OCI-M1 (cell line): ENCODE measurements at places on chromosomes 12 and 14.

DNA sequence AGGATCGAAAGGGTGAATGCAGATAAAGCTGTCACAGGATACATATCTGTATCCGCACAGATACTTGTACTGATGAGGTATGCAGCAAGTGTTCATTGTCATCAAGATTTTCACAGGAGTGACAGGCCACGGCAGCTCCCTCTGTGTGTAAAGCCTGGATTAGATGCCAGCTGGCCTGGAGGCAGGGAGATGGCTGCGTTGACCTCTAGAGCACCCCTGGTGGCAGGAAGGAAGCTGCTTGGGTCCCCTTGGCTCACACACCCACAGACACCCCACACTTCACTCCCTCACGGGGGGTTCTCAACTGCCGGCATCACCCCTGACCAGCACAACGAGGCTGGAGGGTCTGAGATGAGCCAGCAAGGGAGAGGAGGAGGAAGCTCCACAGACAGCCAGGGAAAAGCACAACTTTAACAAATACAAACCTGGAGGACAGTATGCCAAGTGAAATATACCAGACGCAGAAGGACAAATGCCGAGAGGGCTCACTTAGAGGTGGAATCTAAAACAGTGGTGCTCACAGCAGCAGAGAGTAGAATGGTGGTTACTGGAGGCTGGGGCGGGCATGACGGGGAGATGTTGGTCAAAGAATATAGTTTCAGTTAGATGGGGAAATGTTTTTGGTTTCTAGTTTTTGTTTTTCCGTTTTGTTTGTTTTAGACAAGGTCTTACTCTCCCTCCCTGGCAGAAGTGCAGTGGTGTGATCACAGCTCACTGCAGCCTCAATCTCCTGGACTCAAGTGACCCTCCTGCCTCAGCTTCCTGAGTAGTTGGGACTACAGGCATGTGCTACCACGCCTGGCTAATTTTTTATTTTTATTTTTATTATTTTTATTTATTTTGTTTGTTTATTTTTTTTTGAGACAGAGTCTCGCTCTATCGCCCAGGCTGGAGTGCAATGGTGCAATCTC is 45.7 kb downstream of the TEAD4 start:
- DNase-seq = no peak

GRCh38 chr12:132210223-132211055 is 66.2 kb downstream of the NOC4L start:
- no peak for DNase-seq

GRCh38 chr14:100944052-100944451 is 40.5 kb upstream of the RTL1 start:
- DNase-seq = no peak

- no peak for DNase-seq
These were observed 19.8 kb upstream of the SNAPC1 start for GRCh38 chr14:61742371-61742770.

GRCh38 chr12:48004053-48004941 is at the start of gene COL2A1:
TSS of gene COL2A1 (minus strand) at chr12:48004476. CDS start at chr12:48004321, 155 bp downstream.
- DNase-seq = no peak

DNA sequence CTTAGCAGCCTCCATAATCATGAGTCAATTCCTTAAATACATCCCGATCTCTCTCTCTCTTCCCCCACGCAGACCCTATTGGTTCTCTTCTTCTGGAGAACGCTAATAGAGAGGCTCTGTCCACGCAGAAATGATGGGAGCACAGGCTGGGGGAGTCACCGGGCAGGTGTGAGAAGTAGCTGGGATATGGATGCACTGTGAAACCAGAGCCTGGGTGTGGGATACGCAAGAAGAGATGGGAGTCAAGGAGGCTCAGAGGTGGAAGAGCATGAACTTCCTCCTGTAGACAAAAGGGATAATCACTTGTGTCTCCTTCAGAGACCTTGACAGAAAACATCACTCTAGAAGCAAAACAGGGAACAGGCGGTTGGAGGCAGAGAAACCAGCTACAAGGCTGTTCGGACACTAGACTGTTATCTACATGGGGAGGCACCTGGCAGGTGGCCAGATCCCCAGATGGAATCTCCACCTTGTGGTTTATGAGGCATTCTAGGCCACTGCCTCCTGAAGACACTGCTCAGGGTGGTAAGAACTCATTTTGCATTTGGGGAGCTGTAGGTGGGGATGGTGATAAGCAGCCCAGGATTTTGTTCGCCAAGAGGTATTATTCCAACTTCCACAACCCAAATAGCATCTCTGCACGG is 7.2 kb upstream of the SELPLG start:
- DNase-seq = peak; percentile 91

DNA sequence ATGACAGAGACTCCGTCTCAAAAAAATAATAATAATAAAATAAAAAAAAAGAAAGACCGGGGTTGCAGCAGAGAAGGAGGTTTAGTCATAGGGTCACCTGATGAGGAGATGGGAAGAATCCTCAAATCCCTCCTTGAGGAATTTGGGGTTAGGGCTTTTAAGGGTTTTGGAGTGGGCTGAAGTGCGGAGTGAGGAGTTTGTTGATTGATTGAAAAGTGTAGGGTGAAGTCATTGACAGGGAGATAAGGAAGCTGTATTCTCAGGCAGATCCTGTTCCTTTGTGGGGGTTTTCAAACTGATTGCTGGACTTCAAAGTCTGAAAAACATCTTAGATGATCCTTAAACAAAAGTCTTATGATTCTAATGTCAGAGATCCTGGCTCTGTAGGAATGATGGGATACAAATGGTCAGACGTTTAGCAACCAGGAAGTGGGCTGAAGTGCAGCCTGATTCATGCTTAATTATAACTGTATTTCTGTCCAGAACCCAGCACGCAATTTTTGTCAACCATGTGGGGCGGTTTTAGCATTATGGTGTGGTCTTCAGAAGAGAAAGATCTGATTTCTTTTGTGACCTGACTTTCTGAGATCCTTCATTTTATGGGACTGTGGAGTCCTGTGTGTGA is 16.0 kb downstream of the FNTB start:
- DNase-seq = no peak

GRCh38 chr12:65308006-65308405 is 29.5 kb downstream of the MSRB3 start:
- no peak for DNase-seq

DNA sequence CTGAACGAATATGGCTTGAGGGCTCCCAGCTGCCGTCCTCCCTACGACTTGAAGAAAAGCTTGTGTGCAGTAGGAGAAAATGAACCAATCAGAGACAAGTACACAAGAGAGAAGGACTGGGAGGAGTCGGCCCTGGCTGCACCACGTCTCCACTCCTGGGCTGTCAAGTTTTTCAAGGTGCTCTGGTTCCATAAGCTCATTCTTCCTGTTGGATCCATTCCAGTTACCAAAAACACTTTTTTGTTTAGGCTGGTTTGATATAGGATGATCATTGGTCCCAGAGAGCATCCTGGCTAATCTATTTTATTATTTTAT is 2.8 kb upstream of the A2ML1 start:
- DNase-seq = no peak

DNA sequence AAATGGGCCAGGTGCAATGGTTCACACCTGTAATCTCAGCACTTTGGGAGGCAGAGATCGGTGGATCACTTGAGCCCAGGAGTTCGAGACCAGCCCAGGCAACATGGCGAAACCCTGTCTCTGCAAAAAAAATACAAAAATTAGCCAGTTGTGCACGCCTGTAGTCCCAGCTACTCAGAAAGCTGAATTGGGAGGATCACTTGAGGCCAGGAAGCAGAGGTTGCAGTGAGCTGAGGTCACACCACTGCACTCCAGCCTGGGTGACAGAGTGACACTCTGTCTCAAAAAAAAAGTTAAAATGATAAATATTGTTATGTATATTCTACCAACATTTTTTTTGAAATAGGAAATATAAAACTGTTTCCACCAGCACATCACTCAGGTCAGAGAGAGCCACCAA is 64.9 kb downstream of the NDUFA12 start:
- DNase-seq = no peak

DNA sequence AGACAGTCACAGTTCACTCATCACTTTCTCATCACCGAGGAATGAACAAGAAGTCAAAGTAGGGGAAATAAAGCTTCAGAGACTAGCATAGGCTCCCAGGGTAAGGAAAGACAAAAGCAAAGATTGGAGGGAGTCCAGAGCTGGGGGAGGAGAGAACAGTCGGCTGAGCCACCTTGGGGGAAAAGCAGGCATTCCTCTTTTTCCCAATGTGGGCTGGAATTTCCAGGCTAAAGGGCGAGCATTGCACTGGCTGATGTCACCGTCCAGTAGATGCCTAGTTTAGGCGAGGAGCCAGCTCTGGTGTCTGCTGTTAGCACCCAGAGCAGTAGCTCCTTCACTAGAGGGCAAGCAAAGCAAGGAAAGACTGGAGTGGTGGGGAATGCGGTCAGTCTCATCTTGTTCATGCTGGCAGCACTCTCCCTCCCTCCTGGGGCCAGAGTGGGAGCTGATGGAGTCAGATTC is 8.5 kb upstream of the KRT75 start:
- DNase-seq = no peak

DNA sequence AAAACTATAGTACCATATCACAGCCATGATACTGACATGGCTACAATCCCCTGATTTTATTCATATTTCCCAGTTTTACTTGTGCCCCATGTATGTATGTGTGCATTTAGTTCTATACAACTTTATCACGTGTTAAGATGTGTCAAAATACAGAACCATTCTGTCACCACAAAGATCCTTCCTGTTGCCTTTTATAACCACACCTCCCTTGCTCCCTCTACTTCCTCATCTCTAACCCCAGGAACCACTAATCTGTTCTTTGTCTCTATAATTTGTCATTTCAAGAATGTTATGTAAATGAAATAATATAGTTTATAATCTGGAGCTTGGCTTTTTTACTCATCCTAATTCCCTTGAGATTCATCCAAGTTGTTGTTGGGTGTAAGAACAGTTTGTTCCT is 358.4 kb downstream of the DPF3 start:
- DNase-seq = peak; percentile 42

DNA sequence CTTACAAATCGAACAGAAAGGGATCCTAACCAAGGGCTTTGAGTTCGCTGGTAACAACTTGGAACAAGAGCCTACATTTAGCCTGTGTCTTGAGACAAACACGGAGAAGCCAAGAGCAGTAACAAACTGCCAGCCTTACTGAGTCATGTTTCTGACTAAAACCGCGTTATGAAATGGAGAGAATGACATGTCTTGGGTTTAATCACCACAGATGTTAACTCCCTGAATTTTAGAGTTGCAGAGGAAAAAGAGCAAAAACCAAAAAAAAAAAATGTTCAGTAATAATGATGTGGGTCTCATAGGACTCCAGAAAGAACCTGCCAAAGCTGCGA is 1.0 kb downstream of the BLTP3B start:
- DNase-seq = peak; percentile 85

GRCh38 chr14:37088356-37089215 is 83.8 kb downstream of the SLC25A21 start:
- no peak for DNase-seq

DNA sequence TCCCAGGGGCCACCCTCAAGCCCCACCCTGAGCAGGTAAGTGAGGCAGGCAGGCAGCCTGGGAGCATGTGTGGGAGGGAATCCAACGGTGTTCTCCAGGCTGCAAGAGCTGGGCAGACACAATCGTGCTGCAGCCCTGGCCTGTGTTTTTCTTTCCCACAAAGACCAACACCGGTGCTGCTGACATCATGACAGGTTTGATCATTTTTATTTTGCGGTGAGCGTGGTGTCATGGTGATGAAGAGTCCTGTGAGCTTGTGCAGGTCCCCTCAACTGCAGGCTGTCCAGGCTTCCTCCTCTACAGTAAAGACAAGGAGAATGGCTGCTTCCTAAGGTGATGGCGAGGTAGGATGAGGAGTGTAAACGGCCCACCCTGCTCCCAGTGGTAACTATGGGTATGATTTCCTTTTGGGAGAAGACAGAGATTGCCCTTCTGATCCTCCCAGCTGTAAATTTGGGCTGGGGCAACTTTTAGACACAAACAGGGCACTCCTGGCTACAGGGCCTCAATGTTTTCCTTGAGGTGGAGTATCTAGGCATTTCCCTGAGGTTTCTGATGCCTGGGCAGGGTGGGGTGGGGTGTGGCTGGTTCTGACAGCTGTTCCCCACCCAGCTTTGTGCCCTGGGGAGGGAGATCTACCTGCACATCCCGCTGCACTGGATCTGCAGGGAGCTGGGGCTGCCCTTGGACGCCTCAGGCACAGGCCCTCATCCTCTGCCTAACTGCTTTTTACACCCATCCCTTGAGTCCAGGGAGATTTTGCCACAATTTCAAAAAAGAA is 109.1 kb downstream of the VCPKMT start:
- no peak for DNase-seq

DNA sequence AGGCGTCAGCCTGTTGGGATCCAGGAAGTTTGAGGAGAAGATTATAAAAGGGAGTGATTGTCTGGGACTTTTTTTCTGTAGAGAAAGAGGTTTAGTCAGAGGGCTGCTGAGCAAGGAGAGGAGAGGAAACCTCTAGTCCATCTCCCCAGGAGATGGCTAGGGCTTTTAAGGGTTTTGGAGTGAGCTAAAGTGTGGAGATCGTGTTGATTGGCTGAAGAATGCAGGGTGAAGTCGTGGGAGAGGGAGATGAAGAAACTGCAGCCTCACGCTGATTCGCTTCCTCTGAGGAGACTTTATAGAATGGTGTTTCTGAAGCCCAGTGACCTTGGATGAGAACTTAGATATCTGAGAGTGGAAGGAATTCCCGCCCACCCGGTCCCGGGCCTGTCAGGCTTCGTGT is 193.7 kb upstream of the PWP1 start:
- no peak for DNase-seq

DNA sequence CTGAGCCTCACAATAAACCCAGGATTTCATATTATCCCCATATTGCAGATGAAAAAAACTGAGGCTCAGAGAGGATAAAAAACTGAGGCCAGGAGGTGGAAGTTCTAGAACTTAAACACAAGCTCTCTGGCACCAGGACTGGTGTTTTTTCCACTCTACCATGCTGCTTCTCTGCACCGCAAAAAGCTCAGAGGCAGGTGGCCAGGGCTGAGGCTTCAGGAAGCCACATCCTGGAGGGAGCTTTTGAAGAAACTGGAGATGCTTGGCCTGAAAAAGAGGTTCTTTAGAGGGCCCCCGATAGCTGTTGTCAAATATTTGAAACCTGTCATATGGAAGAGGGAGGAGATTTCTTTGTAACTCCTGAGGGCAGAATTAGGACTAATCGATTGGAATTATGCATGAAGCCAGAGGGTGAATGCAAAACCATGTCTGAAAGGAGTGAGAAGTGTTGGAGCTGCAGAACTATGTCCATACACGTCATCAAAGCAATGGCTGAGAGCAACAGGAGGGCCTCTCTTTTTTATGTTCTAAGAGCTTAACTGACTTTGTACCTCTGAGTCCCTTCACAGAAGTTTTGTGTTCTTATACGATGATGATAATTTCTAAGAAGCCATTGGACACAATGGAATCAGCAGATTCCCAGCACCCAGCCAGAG is 448.6 kb downstream of the FUT8 start:
- no peak for DNase-seq
